Upper lobe of right lung (tissue), 1 donor: ENCODE measurements at places on chromosomes 12 and 14.

DNA sequence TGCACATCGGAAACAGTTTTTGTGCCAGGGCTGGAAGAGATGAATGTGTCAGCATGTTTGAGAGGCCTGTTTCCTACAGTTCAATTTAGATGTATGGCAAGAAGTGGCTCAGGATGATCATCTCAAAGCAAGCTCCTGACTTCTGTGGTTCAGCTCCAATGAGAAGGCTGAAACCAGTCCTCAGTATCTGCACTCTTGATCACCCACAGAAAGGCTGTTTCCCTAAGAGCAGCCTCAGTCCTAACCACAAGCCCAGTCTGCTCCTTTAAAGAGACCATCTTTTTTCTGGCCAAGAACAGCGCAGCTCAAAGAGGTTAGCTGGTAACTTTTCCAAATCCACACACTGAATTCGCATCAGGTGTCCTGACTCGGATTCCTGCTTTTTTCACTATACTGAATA lies 19.2 kb downstream of the CSRP2 start:
- no peaks in the 10 kb centered on the region for H3K4me1 ChIP-seq
- H3K27me3 ChIP-seq, result no peaks in the 10 kb centered on the region
- peaks cover 6% of the 10 kb centered on the region for H3K36me3 ChIP-seq
- no peak overlapping the region for H3K4me3 ChIP-seq
- no peak for DNase-seq

GRCh38 chr12:19003987-19004619 lies 125.4 kb upstream of the PLEKHA5 start:
- no peaks in the 10 kb centered on the region for H3K4me1 ChIP-seq
- no peak for DNase-seq
- H3K27ac ChIP-seq, result no peak overlapping the region
- no peaks in the 10 kb centered on the region for H3K27me3 ChIP-seq

DNA sequence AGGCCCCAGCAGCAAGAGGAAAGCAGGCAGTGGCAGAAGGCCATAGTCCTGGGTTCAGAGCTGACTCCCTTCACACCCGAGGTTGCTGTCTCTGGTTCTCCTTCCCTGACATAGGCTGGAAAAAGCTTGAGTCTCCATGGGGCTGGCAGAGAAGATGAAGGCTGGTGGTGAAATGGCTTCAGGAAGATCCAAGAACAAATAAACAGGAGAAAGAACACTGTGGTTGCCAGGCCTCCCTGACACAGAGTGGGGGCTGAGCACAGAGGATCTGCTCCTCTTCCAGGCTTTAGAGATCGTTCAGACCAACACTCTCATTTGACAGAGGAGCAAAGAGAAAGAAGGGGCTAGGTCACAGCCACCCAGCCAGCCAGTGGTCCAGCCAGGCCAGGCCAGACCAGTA lies 14.3 kb downstream of the HDAC7 start:
- no peaks in the 10 kb centered on the region for H3K27me3 ChIP-seq
- H3K4me3 ChIP-seq, result no peak overlapping the region
- no peak for DNase-seq
- H3K27ac ChIP-seq, result peak overlapping the region; percentile 77
- H3K36me3 ChIP-seq, result no peaks in the 10 kb centered on the region

DNA sequence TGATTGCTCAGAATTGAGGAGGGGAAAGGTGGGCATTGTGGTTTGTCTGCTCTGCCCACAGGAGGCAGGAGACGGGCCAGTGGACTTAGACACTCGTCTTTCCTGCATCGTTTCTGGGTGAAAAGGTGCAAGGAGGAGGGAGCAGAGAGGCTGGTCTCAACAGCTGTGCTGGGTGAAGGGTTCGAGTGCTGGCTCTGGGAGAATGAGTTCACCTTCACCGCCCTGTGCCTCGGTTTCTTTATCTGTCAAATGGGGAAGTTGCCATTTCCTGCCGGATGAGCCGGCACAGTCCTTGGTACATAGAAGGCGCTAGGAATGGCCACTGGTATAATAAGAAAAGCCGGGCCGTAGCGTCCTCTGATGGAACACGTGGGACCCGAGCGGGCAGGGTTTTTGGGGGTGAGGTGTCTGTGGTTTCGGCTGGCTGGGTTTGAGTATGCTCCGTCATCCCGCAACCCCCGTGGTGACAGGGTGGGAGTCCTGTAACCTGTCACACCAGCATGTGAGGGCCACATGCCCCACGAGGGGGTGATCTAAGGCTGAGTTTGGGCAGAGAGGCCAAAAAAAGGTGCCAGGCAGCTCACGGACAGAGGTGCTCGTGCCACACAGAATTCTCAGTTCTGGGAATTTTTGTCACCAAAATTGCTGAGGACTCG lies 7.3 kb downstream of the BCL7A start:
- H3K27ac ChIP-seq, result no peak overlapping the region
- H3K4me3 ChIP-seq, result no peak overlapping the region
- no peaks in the 10 kb centered on the region for H3K36me3 ChIP-seq
- H3K27me3 ChIP-seq, result no peaks in the 10 kb centered on the region

DNA sequence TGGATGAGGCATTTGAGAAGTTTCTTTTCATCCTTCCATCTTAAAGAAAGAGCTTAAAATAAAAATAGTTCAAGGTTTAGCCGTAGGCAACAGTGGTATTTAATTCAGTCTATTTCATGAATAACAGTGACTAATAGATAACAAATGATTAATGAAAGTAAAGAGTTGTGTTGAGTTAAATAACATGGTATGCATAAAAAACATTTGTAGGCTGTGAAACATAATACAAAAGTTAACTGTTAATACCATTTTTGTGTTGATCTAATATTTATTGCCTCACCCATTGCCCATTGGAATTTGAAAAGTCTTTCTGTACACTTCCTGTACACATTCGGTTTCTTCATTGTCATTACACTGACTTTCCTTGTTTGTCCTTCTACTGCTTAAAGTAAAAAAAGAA lies 108.6 kb upstream of the PDE3A start:
- H3K27ac ChIP-seq, result no peak overlapping the region
- no peaks in the 10 kb centered on the region for H3K36me3 ChIP-seq
- no peaks in the 10 kb centered on the region for H3K4me1 ChIP-seq

- H3K27me3 ChIP-seq, result no peaks in the 10 kb centered on the region
- H3K36me3 ChIP-seq, result peaks cover 13% of the 10 kb centered on the region
- no peaks in the 10 kb centered on the region for H3K4me1 ChIP-seq
- no peak overlapping the region for H3K4me3 ChIP-seq
- DNase-seq, result no peak
These were observed 28.6 kb downstream of the PYM1 start for GRCh38 chr12:55899082-55899481.

DNA sequence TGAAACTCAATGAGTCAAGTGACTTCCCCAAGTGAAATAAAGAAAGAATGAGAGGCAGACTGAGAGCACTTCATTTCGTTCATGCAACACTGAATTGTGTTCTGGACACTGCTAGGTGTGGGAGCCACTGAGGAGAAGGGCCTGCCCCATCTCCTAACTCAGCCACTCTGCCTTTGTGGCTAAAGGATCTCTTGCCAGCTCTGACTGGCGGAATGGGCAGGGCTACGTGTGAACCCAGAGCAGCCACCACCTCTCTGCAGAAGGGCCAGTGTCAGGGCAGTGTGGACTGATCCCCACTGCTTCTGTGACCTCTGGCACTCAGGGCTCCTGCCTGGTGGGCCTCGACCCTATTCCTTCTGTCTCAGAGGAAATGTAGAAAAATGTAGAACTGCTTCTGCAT lies 46.5 kb upstream of the GZMB start:
- no peak overlapping the region for H3K27ac ChIP-seq
- peaks cover 6% of the 10 kb centered on the region for H3K4me1 ChIP-seq
- H3K4me3 ChIP-seq, result no peak overlapping the region
- no peaks in the 10 kb centered on the region for H3K27me3 ChIP-seq
- H3K36me3 ChIP-seq, result no peaks in the 10 kb centered on the region

GRCh38 chr12:51403681-51404136 lies 12.5 kb upstream of the GALNT6 start:
- no peaks in the 10 kb centered on the region for H3K4me1 ChIP-seq
- peak; percentile 75 for DNase-seq
- no peak overlapping the region for H3K4me3 ChIP-seq
- no peaks in the 10 kb centered on the region for H3K27me3 ChIP-seq
- H3K27ac ChIP-seq, result no peak overlapping the region

DNA sequence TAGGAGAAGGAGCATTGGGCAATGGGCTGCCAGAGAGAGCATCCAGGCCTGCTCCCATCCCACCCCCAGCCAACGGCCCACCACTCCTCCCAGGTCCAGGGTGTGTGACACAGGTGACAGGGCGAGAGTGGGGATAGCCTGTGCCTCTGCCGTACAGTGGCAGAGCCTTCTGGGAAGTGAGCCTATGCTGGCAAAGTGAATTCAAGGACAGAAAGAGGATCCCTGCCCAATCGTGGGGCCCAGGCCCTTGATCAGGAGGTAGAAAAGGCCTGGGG lies 553 bp upstream of the KRT79 start:
- H3K27me3 ChIP-seq, result peaks cover 3% of the 10 kb centered on the region
- H3K4me1 ChIP-seq, result no peaks in the 10 kb centered on the region
- peak; percentile 40 for DNase-seq
- H3K36me3 ChIP-seq, result no peaks in the 10 kb centered on the region
- H3K4me3 ChIP-seq, result no peak overlapping the region

GRCh38 chr14:54683882-54684794 lies 117.2 kb downstream of the SAMD4A start:
- no peak overlapping the region for H3K27ac ChIP-seq
